GM23338 (cell line): ENCODE measurements at places on chromosomes 7 and 10.

DNA sequence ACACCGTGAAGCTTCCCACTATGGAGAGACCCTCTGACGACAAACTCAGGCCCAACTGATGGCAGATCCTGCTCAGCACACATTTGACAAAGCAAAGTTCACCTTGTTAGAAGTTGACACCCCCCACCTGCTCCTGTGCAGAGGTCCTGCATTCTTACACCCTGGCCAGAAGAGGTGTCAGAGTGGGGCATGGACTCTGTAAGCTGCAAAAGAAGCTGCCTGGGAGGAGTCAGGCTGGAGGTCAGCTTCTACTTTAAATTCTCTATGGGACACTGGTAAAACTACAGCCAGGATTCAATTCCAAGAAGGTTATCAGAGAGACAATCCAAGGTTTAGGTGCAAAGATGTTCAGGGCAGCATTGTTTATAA lies 20.0 kb upstream of the TNS3 start:
- DNase-seq = no peak

DNA sequence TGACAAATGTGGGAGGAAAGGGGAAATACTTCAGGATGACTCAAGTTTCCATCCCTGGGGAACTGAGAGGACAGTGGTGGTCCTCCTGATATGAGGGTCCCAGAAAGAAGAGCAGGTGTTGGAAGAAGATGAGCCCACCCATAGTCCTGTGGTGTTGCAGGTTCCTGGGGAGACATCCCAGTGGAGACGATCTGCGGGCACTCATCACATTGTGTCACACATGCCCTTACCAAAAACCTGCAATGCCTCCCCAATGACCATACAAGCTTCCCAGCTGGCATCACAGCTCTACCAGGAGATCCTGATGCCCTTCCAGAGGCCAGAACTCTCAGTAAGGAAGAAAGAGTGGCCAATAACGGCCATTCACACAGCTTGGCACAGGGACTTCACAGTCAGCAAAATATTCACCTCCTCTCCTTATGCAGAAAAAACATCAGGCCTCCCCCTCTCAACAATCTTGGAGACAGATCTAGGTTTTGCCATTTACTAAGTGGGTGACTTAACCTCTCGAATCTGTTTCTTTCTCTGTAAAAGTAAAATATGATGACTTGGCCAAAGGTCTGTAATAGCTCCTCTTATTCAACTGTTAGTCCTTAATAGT lies 9.0 kb downstream of the PUS7 start:
- no peak for DNase-seq

- no peak for DNase-seq
Observed at GRCh38 chr7:112130729-112131410, 75.3 kb downstream of the DOCK4 start.

DNA sequence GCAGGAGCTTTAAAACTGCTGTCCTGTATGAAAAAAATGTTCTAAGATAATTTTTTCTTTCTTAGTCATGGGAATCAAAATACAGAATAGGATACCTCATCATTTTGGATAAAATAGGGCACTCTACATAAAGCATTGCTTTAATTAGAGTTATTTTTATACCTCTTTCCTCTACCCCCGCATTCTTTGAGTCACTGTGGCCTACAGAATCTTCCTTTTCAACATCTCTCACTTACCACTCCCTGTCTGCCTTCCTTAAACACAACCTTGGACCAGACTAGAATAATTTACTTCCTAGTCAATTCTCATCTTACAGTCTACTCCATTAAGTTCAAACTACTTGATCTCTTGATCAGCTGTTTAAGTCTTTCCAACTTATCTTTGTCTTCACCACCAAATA lies 462.3 kb downstream of the PHTF2 start:
- DNase-seq = no peak

- DNase-seq = no peak
Observed at GRCh38 chr7:34453150-34453549, 204.9 kb upstream of the NPSR1 start.

- DNase-seq = no peak
Observed at GRCh38 chr7:106063024-106063423, 49.1 kb downstream of the SYPL1 start.

DNA sequence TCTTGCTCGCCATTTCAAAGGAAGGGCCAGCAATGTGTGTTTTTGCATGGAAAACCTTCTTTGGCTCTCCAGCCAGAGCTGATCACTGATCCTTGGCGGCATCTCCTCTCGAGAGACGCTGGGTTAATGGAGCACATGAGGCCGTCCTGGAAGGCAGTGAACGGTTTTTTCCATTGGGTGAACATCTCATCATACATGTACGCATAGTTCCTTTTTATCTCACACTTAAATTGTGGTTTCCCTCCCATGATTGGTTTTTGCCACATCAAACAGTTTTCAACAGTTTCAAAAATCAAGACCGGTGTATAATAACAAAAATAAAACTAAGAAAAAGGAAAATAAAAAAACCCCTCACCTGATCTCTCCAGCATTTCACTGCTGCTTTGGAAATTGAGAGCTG lies 276.4 kb downstream of the TCF7L2 start:
- DNase-seq = no peak

- DNase-seq = no peak
Observed at GRCh38 chr7:158382363-158383254, 205.0 kb downstream of the PTPRN2 start.
